T-helper 2 cell treated with Interferon-gamma antibody and Interleukin-4, amounts not matched to agents 5 μg/mL and 100 μg/mL, for 36 hours (primary cell): ENCODE measurements at places on chromosomes 2 and 18.
A peak's percentile ranks its signal among the peaks of the same experiment; 100 is the strongest.

DNA sequence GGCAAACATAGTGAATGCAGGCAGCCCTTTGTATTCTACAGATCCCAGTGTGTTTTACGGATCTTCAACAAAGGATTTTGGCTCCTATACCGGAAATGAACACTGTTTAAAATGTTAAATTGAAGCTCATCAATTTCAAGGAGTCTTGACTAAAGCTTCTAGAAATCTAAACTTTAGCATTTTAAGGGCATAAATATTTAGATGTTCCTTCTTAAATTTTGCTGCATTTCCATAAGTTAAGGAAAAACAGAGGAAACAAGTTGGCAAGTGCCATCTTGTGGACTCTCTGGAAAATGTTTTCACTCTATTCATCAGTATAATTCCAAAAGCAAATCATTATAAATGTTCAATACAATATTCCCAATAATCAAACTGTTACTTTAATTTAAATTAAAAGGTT, 19.6 kb downstream of the CHN1 start:
- DNase-seq, result no peak

DNA sequence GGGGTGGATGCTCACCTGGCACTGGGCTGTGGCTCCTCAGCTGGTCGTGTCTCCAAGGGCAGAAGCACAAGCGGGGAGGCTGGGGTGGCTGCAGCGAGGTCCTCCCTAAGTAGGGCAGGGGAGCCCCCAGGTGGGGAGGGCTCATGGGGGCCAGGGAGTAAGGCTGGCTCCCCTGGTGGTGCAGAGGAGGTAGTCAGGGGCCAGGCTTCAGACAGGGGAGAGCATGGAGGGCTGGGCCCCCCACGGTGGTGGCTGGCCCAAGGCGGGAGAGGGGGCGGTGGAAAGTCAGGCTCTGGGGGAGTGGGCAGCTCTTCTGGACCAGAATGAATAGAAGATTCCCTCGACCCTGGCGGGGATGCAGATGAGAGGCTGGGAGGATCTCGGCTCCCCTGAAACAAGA, 8.1 kb upstream of the SFXN5 start:
- DNase-seq, result no peak

GRCh38 chr2:71618327-71619113, 165.2 kb downstream of the DYSF start:
- no peak for DNase-seq

GRCh38 chr2:201949927-201950246, 83.8 kb upstream of the FZD7 start:
- no peak for DNase-seq

GRCh38 chr2:237558961-237559641, 7.3 kb upstream of the PRLH start:
- no peak for DNase-seq

GRCh38 chr2:215010390-215010789, 128.0 kb downstream of the ABCA12 start:
- DNase-seq, result no peak

DNA sequence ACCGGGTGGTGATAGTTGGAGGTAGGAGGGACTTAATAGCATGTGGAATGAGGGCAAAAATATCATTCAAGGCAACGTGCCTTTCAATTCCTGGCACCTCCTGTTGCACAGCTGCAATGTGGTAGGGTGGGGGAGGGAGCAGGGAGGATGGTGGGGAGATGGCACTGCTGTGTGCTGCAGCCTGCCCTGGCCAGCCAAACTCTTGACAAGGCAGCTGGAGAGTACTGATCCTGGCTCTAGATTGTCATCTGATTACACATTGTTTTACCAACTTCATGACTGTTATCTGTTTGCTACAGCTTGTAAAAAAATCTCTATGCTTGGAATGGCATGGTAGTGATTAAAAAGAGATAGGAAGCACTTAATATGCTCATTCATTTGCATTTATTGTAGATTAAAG, 47.7 kb downstream of the PLCL1 start:
- DNase-seq, result no peak

- no peak for DNase-seq
These were observed 124.1 kb downstream of the ANKRD30BL start for GRCh38 chr2:132037527-132038178.

DNA sequence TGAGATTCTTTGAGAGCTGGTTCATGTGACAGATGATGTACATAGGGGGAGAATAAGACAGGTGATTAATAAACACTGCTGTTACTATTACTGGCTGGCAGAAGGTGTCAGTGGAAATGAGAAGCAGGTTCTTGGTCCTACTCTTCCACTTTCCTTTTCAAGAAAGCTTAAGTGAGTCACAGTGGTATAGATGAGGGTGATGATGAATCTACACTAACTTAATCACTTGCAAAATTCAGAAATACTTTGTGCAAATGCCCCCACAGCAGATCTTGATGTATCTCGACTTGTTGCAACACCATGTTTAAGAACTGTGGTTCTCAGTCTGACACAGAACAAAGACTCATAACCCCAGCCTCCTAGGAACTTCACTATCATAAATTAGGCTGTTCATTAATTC, 35.9 kb upstream of the MGAT5 start:
- peak; percentile 33 for DNase-seq

- no peak for DNase-seq
These were observed 194.3 kb upstream of the ERBB4 start for GRCh38 chr2:212732860-212733259.

GRCh38 chr2:216412022-216412999, at the start of gene SMARCAL1:
Gene SMARCAL1, plus strand, starts transcription at chr2:216412484. Its CDS starts 2,221 bp downstream, at chr2:216414705.
- peak; percentile 97 for DNase-seq

DNA sequence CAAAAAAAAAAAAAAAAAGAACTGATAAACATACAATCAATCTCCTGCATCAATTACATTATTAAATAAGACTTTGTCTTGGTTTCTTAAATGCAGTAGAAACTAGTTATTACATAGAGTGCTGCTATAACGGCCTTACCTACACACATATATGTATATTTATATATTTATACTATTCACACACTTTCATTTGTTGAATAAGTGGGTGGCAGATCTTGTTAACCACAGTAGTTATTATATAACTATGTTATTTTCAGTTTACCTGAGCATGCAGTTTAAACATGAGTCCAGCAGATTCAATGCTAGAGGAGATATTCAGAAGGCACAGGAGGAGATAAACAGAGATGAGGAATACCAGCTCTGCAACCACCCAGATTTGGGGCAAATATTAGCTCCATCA, 81.5 kb upstream of the CD226 start:
- no peak for DNase-seq

- DNase-seq, result no peak
These were observed 83.8 kb upstream of the SNTG2 start for GRCh38 chr2:866887-867286.

GRCh38 chr18:67217551-67218166, 298.9 kb downstream of the DSEL start:
- DNase-seq, result peak; percentile 12

GRCh38 chr18:2981212-2981728, 31.7 kb downstream of the LPIN2 start:
- DNase-seq, result peak; percentile 33

DNA sequence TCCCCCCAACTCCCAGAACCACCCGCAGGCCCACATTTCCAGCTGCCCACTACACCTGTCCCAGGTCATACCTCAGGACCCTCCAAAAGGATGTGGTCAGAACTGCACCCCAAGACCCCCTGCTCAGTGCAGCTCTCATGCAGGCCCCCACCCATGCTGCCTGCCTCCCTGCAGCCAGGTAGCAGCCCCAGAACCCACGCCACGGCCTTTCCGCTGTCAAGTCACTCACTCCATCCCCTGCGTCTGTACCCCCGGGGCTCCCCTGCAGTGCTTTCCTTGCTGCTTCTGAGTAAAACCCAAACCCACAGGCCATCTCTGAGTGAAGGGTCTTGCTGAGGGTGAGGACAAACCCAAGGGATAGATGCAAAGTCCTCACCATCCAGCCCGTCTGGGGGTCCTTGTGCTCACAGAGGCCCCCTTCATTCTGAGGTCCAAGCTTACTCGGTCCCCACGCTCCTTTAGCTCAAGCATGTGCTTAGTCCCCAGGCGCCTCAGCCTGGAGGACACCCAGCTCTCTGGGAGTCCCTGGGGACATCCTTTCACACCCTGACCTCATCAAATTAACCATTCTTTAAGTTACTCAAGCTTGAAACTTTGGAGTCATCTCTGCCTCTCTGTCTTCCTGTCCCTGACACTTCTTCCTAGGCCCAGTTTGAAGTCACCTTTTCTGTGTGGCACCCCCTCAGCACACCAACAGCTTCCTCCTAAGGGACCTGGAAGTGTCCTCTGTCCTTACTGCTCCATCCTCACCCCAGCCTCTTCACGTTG, 130.1 kb downstream of the SMAD7 start:
- DNase-seq, result peak; percentile 42

DNA sequence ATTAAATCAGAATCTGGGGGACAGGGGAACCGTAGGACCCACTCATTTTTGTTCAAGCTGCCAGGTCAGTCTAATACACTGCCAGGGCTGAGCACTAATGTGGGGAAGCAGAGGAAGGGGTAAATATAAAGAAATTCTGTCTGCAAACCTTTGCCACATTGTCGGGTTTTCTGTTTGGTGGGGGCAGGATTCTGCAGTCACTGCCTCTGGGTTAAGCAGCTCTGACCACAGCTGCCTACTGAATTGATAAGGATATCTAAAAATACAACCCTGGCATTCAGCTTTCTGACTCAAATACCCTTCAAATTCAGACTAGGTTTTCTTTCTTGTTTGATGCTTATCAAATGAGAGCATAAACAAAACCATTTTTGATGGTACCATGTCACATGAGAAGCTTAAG, 6.0 kb downstream of the DNER start:
- DNase-seq, result no peak

DNA sequence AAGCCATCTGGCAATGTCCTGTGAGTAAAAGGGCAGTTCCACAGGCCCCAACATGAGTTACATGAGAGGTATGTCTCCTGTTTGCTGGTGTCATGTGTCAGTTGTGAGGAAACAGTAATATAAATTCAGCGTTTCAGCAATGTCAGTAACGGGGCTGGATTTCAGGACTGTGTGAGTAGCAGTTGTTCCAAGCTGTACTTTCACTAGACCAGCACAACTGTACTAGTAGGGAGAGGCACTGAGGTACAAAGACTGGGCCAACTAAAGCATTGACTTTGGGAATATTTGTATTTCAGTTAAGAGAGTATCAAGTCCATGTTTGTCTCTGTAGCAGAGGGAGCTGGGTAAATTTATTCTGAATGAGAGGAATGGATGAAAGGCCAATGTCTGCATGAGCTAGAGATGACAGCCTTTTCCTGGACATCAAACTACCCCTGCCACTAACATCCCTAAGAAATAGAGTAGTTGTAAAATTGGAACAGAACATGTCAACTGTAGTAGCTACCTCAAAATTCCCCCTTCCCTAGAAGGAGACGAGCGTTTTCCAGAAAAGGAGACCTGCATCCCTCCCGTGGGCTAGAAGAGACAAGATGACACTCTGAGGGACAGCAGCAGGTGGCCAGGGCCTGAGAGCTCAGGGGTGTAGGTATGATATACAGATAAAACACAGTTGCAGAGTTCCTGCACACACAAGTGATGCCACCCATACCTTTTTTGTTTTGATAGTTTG, 24.4 kb downstream of the EIF4E2 start:
- no peak for DNase-seq

DNA sequence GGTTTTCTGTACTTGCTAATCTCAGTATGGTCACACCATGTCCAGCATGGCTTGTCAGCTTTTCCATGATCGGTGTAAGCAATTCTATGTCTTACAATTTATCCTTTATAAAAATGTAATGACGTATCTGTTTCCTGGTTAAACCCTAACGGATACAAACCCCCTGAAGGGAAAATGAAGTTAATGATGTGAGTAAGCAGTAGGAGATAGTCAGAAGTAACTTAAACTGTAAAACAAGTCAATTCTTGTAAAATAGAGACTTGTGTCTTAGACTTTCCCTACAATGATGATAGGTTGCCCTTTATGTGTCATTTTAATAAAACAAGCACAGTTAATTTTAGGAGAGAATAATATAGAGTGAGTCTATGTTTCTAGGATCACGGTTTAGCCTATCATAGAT, 1365.9 kb upstream of the SLC39A10 start:
- DNase-seq, result no peak

- no peak for DNase-seq
These were observed 61.1 kb downstream of the XRCC5 start for GRCh38 chr2:216170076-216170763.

- no peak for DNase-seq
These were observed 758 bp downstream of the CFAP221 start for GRCh38 chr2:119544939-119545475.

- DNase-seq, result no peak
These were observed 444.0 kb upstream of the LRRTM1 start for GRCh38 chr2:80748592-80748991.

DNA sequence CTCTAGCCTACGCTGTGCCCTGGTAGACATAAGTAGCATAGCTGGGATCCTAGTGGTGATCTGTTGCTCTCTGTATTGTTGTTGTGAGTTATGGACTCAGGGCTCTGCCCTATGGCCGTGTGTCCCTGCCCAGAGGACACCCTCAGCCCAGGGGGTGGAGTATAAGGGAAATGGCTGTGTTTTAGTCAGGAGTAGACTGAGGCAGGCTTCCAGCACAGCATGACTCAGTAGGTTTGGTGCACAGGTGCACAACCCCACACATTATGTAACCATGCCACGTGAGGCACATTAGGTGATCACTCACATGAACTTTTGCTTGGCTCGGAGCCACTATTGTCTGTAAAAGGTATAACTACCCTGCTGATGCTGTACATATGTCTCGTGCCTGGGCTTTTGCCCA, 59.9 kb upstream of the PEX13 start:
- no peak for DNase-seq

GRCh38 chr2:57542081-57542480, 504.5 kb upstream of the VRK2 start:
- no peak for DNase-seq

- no peak for DNase-seq
These were observed 230.8 kb downstream of the CELF4 start for GRCh38 chr18:37334631-37335408.

DNA sequence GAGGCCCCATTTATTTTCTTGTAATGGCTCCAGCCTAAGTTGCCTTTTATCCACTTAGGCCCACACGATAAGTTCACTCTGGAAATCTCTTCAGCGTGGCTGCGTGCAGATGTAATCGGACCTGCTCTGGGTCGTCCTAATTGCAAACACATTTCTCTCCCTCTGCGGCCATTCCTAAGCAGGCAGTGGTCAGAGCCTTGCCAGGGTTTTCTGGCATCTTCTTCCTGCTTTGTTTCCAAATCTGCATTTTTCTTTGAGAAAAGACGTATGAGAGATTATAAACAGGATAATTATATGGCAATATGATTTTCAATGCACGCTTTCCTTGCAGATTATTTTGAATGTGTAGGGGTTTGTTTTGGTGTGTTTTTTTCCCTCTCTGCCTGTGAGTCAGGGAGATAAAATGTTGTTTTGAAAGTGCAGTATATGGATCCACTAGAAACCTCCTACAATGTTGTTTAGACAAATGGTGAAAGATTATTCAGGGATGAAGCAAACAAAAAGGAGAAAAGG, 239.4 kb upstream of the TANK start:
- no peak for DNase-seq

- no peak for DNase-seq
These were observed 127.8 kb downstream of the RBMS1 start for GRCh38 chr2:160365716-160366367.

- DNase-seq, result no peak
These were observed 61.7 kb downstream of the KCMF1 start for GRCh38 chr2:85032621-85033020.

GRCh38 chr2:20115902-20116301, 64.5 kb upstream of the LAPTM4A start:
- DNase-seq, result no peak
